ENCODE measurements at places on chromosomes 4 and X.

DNA sequence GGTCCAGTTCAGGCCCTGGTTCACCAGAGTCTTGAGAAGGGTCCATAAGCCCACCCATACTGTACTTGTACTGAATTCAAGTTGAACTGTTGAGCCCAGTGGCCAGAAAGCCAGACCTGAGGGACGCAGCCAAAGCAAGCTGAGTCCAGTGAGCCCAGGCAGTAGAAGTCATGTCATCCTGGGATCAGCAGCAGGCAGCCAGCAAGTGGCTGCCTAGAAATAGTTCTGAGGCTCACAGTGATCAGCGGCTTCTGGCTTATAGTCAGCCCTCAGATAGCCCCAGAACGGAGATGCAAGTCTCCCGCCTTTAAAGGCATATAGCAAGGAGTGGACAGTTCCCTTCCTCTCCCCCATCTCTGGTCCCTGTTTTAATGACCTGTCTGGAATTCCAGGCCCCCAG, 347.1 kb downstream of the FBXW7 start:
- DNase-seq = no peak

DNA sequence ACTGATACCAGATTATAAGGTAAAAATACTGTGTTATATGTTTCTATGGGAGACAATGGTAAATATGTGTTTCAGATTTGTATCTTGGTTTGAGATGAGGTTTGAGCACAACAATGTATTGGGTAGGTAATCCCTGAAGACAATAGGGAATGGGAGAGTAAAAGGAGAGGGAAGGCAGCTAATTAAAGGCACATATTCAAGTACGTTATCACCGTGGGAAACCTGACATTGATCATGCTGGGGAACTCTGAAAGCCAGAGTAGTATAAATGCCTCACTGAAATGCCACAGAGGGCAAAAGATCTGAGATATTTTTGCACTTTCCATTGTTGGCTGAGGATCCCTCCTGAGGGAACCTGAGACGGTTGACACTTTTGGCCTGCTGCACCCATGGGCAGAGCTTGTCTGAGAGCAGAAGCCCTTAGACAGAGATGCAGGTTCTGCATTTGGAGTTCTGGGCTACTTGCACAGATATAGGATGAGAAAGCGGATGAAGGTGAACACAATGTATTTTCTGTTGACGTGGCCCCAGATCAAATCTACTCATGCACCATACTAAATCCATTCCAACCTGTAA, 506.7 kb downstream of the PCDH18 start:
- no peak for DNase-seq

DNA sequence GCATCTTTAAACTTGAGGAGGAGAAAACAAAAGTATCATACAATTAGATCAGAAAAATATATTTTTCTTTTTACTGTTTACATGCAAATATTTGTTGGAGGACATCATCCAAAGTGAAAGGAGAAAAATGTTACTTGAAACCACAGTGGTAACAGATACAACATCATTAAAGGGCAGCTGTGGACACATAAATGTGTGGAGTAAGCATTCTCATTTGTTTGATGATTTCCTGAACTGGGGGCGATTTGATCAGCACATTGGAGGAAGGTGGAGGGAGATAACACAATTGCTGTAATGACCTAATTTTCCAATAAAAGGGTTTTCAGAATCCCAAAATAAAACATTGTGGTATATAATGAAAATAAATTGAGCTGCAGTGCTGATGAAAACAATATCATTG, 314.5 kb upstream of the HS3ST1 start:
- DNase-seq = no peak

- DNase-seq = no peak
Measured at GRCh38 chr4:20283039-20283438, 31.3 kb downstream of the SLIT2 start.

DNA sequence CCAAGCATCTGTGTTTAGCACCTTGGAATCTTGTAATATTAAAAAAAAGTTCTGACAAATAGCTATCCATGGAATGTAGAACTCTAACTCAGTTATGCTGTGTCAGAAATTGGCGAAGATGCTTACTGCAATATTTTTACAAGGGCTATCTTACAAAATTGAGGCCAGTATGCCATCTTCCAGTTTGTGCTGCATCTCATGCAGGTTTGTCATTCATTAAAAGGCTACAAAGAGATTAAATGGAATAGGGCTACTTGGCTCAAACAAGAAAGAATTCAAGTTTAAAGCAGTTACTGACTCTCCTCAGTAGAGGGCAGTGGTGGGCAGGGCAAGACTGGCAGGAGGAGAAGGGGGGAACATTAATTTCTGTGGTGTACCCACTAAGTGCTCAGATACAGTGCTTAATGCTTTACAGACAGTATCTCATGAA, 66.5 kb downstream of the SHROOM4 start:
- DNase-seq = peak; percentile 12

- no peak for DNase-seq
Measured at GRCh38 chrX:46255046-46255445, 290.2 kb downstream of the ZNF674 start.

DNA sequence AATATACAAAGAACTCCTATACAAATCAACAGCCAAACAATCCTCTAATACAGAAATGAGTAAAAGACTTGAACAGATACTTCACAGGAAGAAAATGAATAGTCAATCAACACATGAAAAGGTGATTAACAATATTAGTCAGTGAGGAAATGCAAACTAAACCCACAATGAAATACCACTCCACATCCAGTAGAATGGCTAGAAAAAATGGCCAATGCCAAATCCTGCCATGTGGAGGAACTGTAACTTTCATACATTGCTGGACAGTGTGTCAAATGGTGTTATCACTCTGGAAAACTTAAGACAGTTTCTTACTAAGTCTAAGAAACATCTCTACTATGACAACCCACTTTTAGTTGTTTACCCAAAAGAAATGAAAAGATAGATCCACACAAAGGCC, 59.5 kb downstream of the NSG1 start:
- no peak for DNase-seq

GRCh38 chr4:101439926-101440325, 92.6 kb upstream of the PPP3CA start:
- no peak for DNase-seq

DNA sequence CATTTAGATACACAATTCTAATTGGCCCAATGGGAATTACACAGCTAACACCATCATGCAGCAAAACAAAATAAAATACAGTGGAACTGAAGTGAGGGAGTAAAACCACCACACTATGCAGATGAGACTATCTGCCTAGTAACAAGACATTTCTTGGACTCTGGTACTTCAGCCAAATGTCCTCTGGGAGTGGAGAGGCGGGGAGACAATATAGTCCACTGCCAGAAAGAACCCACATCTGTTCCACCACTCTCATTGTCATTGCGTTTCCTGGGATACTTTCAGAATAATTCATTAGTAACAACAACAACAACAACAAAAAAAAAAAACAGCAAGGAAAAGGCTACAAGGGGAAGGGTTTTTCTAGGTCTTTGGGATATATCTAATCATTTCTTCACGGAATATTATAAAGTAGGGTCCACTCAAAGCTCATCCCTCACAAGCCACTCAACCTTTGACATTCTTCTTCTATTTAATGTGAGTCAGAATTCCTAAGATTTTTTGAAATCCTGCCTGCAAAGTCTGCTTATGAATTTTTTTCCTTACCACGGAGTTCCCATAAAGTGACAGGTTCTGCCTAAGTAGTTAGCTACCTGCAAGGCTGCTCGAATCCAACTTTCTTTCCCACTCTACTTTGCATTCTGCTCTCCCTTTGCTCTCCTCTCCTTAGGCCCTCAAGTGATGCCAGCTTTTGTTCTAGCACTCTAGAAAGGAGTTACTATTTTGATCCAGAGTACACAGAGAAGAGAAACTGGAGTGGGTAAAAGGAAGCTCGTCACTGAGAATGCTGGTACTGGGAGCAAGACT, 254.6 kb downstream of the CHIC1 start:
- no peak for DNase-seq

DNA sequence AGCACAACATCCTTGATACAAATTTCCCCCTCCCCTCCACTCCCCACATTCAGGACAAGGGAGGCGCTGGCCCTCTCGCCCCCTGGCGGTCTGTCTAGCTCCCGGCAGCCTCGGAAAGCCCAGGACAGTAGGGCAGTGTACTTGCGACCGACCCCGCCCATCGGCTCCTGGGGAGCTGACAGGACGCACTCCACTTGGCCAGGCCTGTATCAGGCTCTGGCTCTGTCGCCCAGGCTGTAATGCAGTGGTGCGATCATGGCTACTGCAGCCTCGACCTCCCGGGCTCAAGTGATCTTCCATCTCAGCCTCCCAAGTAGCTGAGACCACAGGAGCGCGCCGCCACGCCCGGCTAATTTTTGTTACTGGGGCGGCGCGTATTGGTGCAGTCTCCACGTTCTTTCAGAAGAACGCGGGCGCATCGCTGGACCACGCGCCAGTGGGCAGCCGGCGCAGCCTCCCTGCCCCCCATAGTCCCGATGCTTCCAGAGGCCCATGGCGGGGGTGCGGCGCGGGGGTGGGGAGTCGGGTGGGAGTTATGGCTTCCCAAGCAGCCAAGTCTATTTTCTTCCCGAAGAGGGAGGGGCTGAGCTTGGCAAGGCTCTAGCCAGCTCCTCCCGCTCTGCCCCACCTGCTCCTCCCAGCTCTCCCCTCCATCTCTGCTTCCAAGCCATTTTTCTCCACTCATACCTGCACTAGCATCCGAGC, 7.8 kb upstream of the AKAP14 start:
- DNase-seq = peak; percentile 65

DNA sequence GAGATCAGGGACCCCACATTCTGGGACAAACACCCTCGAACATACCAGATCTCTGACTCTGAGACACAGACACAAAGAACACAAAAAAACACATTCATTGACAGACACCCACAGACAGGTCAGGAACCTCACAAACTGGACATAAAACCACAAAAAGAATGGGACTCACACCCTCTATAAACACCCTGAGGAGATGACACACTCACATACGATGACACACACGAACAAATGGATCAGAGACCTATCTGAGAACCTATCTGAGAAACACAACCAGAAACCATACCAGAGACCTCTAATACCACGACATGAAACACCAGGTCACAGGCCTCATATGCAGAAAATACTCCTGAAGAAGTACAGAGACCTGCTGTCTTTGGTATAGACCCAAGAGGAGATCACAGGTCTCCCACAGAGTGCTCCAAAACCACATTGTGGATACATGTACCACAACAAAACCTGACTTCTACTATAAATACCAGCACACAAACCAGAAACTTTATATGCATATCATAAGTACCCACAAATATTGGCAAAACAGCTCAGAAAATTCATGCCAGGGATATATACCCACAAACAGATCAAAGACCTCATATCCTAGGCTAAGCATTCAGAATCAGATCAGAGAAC, 19.5 kb downstream of the SUV39H1 start:
- no peak for DNase-seq

DNA sequence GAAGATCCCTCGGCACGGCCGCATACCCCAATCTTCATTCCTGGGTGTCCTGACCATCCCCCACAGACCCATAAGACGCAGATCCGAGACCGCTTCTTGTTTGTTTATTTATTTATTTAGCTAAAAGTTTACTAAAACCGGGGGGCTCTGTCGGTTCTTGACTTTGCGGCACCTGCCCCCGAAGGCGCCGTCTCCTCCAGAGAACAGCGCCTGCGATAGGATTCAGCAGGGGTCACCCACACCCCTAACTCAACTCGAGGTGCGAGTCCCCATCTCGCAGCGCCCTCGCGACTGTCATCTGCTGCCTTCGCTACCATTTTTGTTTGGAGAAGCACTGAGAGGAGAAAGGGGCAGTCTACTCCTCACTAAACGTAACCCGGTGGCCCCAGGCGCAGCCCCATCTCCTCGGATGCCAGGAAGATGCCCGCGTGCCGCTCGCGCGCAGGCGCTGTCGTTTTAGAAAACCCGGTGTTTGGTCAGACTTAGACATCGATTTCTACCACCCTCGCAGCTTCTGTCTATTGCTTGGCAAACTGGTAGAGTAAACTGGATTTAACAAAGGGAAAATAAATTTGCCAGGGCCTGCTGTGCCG, 18.9 kb upstream of the GPR101 start:
- DNase-seq = peak; percentile 18

DNA sequence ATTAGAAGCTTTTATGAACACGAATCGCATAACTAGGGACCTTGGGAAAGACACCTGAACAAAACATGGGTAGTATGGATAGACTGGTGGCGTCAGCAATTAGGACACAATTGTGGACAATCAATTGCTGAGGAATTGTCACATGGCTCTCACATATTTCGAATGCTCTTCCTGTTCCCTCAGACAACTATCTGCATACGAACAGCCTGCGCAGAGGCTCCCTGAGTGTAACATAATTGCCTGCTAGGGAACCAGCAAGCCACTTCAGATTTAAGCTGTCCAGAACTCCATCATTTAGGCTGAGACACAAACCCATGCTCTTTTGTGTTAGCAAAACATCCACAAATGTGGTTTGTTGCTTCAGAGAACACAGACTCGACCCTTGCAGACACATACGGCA, 160.8 kb downstream of the MGST2 start:
- no peak for DNase-seq

GRCh38 chrX:15786915-15787314, 3.4 kb upstream of the ZRSR2 start:
- no peak for DNase-seq

DNA sequence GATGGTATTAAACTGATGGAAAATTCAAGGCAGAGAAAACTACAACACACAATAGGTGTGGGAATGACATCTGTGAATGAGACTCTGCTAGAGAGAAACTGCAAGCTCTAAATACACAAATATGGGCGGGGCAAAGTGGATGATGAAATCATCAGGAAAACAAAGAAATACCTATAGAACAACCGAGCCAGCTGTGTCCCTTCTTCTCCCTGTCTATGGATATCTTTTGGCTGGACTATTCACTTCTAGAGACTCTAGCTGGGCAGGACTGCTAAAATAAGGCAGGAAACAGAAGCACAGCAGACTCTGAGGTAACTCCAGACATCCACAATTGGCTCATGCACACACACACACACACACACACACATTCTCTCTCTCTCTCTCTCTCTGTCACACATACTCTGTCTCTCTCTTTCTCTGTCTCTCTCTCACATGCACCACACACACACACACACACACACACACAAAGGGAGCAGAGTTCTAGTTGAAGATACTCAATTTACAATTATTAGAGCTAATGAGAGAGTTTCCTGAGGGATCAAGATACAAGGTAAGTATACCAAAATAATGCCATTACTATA, 27.2 kb upstream of the EDNRA start:
- DNase-seq = no peak

All from GM13976 (cell line).